ENCODE measurements at places on chromosomes 16 and 17. TPM values are rescaled to one million over a fixed set of nuclear protein-coding genes. Genes with fewer than 3 reads are reported as not detected.

GRCh38 chr17:28370035-28370743 lies at the start of gene VTN:
VTN (minus strand) TSS chr17:28370307; CDS start chr17:28370203, 104 bp downstream.
- no peaks in the 10 kb centered on the region for H3K36me3 ChIP-seq
- no peaks in the 10 kb centered on the region for H3K4me1 ChIP-seq
- H3K27me3 ChIP-seq: no peaks in the 10 kb centered on the region
- no peak for DNase-seq

Gene CNGB1
- total RNA-seq: not detected

Gene TOM1L1
- 18.4 TPM for total RNA-seq

DNA sequence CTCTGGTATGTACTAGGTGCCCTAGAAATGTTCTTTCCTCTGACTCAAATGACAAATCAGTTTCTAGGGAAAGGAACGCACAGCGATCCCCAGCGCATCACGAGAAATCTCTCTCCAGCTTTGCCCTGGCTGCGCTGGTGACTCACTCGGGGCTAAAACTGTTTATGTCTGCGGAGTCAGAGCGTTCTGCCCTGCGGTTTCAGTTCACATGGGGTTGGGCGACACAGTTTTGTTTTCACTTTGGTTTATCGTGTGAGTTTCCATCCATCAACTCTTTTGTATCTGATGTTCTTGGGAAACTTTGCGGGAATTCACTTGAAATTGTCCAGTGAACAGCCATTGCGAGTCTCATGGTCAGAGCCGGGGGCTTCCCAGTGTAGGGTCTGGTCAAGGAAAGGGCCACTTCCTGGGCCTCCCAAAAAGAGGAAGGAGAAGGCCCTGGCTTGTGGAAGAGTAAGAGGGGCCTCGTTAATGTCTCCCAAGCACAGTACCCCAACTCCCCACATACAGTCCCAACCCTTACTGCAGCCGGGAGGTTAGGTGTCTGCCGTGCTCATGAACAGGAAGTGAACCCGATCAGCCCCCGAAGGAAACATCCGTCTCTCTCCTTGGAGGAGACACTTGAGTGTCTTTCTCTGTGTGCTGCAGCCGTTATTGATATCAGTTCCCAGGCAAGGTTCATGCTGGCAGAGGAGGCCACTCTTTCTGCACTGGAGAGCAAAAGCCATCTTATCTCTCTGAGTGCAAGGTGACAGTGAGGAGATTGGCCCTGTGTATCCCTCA lies 643.2 kb downstream of the WWOX start:
- H3K27ac ChIP-seq: no peak overlapping the region
- H3K4me1 ChIP-seq: no peaks in the 10 kb centered on the region
- H3K4me3 ChIP-seq: peak overlapping the region; percentile 1
- no peak for DNase-seq
- no peaks in the 10 kb centered on the region for H3K27me3 ChIP-seq

GRCh38 chr17:36879624-36880131 lies 57.6 kb upstream of the LHX1 start:
- no peak overlapping the region for H3K27ac ChIP-seq
- no peaks in the 10 kb centered on the region for H3K27me3 ChIP-seq
- H3K4me3 ChIP-seq: no peak overlapping the region
- H3K36me3 ChIP-seq: no peaks in the 10 kb centered on the region
- no peak for DNase-seq
- no peaks in the 10 kb centered on the region for H3K4me1 ChIP-seq

DNA sequence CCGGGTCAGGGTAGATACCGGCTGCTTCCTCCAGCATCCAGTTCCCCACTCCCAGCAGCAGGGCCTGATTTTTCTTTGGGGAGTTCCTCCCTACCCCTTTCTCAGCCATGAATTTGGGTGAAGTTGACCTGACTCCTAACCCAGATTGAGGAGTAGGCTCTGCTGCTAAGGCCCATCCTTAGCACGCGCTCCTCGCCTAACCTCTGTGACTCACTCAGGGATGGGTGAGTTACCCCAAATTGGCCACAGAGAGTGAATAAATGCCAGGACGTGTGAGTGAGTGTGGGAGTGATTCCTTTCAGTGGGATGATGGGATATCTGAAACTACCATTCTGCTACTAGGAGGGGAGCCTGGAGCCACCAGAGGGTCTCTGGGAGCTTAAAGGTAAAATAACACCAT lies 28.9 kb upstream of the ABCC12 start:
- no peaks in the 10 kb centered on the region for H3K4me1 ChIP-seq
- H3K36me3 ChIP-seq: no peaks in the 10 kb centered on the region
- no peak overlapping the region for H3K4me3 ChIP-seq
- no peak overlapping the region for H3K27ac ChIP-seq
- no peak for DNase-seq

DNA sequence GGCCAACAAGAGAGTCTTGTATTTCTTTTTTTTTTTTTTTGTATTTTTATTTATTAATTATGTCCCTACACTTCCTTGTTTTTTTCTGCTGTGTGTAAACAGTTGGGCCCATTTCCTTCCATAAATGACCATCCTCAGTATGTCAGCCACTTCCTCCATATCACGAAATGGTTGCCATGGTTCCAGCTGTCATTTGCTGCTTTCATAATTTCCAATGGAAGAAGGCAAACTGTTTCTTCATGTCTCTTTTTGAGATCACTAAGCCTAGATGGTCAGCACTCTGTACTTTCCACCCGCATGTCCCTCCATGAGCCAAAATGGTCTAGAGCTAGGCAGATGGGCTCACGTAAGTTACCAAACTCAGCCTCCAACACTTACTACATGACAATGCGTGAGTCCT lies 133.5 kb upstream of the FOXF1 start:
- no peak overlapping the region for H3K27ac ChIP-seq
- H3K27me3 ChIP-seq: peaks cover 29% of the 10 kb centered on the region
- no peak overlapping the region for H3K4me3 ChIP-seq
- DNase-seq: no peak
- no peaks in the 10 kb centered on the region for H3K4me1 ChIP-seq

- no peaks in the 10 kb centered on the region for H3K36me3 ChIP-seq
These were observed 4.4 kb upstream of the LHX1 start for GRCh38 chr17:36932694-36933511.

- no peak for DNase-seq
- no peak overlapping the region for H3K27ac ChIP-seq
- no peaks in the 10 kb centered on the region for H3K36me3 ChIP-seq
- H3K27me3 ChIP-seq: no peaks in the 10 kb centered on the region
- no peaks in the 10 kb centered on the region for H3K4me1 ChIP-seq
- no peak overlapping the region for H3K4me3 ChIP-seq
These were observed 181.6 kb upstream of the HSBP1 start for GRCh38 chr16:83626204-83626603.

- H3K4me1 ChIP-seq: no peaks in the 10 kb centered on the region
- H3K36me3 ChIP-seq: peaks cover 8% of the 10 kb centered on the region
- no peaks in the 10 kb centered on the region for H3K27me3 ChIP-seq
These were observed 12.4 kb downstream of the CCDC47 start for GRCh38 chr17:63760771-63761539.

DNA sequence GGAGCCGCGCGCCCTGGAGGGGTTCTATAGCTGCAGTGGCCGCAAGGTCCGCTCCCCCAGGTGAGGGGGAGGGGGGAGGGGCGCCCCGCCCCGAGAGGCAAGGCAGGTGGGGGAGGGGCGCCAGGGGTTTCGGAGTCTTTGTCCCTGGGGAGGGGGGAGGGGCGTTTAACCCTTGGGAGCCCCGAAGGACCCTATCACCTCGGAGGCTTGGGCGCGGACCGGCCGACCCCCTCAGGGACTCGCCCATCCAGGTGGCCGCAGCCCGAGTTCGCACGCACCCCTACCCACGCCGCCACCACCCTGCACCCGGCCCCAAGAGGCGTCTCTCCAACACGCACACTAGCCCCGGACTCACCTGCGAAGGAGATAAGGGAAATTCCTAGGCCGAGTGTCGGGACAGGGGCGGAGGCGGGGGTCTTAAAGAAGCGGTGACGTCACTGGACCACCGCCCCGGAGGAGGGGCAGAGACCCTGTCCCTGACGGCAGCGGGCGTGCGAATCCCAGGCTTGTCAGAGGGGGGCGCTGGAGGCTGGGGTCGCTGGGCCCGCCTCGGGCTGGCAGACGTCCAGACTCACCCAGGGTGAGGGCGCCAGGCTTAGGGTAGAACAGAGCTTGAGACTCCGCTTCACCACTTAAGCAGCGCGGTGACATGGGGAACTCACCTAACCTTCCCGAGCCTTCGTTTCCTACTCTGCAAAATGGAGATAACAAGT lies at the start of gene CLDN6:
TSS of gene CLDN6 (minus strand) at position 390 of the 713 bp plus-strand sequence. CDS start 2,162 bp downstream, outside the sequence.
- no peak for DNase-seq
- H3K36me3 ChIP-seq: no peaks in the 10 kb centered on the region
- H3K4me3 ChIP-seq: no peak within 1 kb of the TSS
- no peak within 1 kb of the TSS for H3K27ac ChIP-seq
- peaks cover 15% of the 10 kb centered on the region for H3K4me1 ChIP-seq

DNA sequence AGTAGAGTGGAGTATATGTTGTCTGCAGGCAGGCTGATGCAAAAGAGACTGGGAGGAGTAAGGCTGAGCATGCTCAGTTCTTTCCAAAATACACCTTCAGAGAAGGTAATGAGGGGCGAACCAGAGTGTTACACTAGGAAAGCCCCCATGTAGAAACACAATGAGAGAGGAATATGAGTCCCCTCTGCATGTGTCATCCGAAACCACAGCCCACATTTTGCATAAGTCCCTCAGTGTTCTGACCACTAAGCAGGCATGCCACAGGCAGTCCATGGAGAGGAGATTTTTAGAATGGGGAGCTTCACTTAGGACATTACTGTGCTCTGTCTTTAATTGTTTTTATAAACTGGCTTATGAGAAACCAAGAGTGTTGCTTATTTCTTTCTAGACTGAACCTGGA lies 32.0 kb downstream of the SLC6A2 start:
- no peaks in the 10 kb centered on the region for H3K4me1 ChIP-seq
- no peak overlapping the region for H3K27ac ChIP-seq
- no peaks in the 10 kb centered on the region for H3K27me3 ChIP-seq

Gene TAF15
- total RNA-seq: 76.8 TPM

- H3K4me1 ChIP-seq: peaks cover 59% of the 10 kb centered on the region
- no peaks in the 10 kb centered on the region for H3K27me3 ChIP-seq
These were observed 1.2 kb downstream of the BCAR1 start for GRCh38 chr16:75250089-75250808.

Gene DHX8
- total RNA-seq: 44.1 TPM

Gene CCR7
- 0.33 TPM for total RNA-seq

Gene UBE2G1
- 43.3 TPM for total RNA-seq

GRCh38 chr17:31654936-31655335 lies 204.1 kb downstream of the COPRS start:
- no peaks in the 10 kb centered on the region for H3K4me1 ChIP-seq
- H3K4me3 ChIP-seq: no peak overlapping the region
- H3K27me3 ChIP-seq: no peaks in the 10 kb centered on the region
- H3K36me3 ChIP-seq: no peaks in the 10 kb centered on the region
- peak overlapping the region; percentile 85 for H3K27ac ChIP-seq
- DNase-seq: peak; percentile 84

Gene SLC52A1
- 0.29 TPM for total RNA-seq

- no peaks in the 10 kb centered on the region for H3K4me1 ChIP-seq
- H3K4me3 ChIP-seq: no peak overlapping the region
- no peaks in the 10 kb centered on the region for H3K27me3 ChIP-seq
These were observed 214.3 kb downstream of the IRX3 start for GRCh38 chr16:54072237-54072636.

GRCh38 chr16:55179852-55180585 lies 144.0 kb upstream of the IRX6 start:
- no peaks in the 10 kb centered on the region for H3K4me1 ChIP-seq
- no peaks in the 10 kb centered on the region for H3K27me3 ChIP-seq
- no peaks in the 10 kb centered on the region for H3K36me3 ChIP-seq
- DNase-seq: no peak
- no peak overlapping the region for H3K4me3 ChIP-seq

- peak overlapping the region; percentile 75 for H3K27ac ChIP-seq
- no peaks in the 10 kb centered on the region for H3K36me3 ChIP-seq
- no peaks in the 10 kb centered on the region for H3K27me3 ChIP-seq
- H3K4me1 ChIP-seq: no peaks in the 10 kb centered on the region
- DNase-seq: no peak
- peak overlapping the region; percentile 97 for H3K4me3 ChIP-seq
These were observed 1.5 kb downstream of the ABCC1 start for GRCh38 chr16:15950869-15951268.

- H3K27ac ChIP-seq: no peak overlapping the region
- no peaks in the 10 kb centered on the region for H3K36me3 ChIP-seq
- no peak overlapping the region for H3K4me3 ChIP-seq
- no peaks in the 10 kb centered on the region for H3K4me1 ChIP-seq
- no peak for DNase-seq
These were observed 12.1 kb downstream of the CD300A start for GRCh38 chr17:74478420-74479100.

Gene IL17C
- not detected for total RNA-seq
